ENCODE measurements at places on chromosomes 2 and 18. TPM values are rescaled to one million over a fixed set of nuclear protein-coding genes. Genes with fewer than 3 reads are reported as not detected.

Gene EGR4
- polyA plus RNA-seq = not detected

GRCh38 chr2:230439590-230439989 lies 23.6 kb downstream of the SP100 start:
- no peak for DNase-seq

DNA sequence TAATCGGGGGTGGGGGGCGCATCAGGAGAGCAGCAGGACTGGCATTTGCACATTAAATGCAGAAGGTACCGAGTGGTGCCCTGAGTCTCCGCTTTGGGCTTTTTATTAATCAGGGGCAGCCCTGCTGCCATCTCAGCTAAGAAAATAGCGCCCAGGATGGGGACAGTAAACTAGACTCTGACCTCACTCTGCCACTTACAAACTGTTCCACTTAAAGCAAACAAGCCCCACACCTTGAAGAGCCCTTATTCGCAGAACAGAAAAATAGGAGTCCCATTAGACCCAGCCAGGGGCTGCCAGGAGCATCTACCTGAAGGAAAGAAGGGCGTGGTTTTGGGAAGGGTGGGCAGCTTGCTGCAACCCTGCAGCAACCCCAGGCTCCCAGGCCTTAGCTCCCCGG lies 165.3 kb downstream of the TNS1 start:
- no peak for DNase-seq

- DNase-seq = no peak
Observed at GRCh38 chr2:217610401-217610814, 392.4 kb downstream of the TNS1 start.

DNA sequence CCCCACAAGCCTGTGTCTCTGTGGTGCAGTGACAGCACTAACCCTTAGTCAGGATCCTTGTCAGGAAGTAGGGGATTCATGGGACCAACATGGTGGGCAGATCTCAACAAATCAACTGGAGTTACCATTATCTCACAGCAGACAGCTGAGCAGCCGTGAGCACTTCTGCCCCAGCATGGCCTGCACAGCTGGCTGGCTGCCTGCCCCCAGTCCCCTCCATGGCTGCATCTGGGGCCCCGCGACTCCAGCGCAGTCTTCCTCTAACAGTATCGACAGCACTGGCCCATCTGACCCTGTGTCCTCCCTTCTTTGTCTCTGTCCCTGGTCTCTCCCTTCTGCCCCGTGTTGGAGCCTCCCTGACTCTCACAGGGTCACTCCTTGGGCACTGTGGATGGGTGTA lies 4.7 kb upstream of the ADCY3 start:
- no peak for DNase-seq

DNA sequence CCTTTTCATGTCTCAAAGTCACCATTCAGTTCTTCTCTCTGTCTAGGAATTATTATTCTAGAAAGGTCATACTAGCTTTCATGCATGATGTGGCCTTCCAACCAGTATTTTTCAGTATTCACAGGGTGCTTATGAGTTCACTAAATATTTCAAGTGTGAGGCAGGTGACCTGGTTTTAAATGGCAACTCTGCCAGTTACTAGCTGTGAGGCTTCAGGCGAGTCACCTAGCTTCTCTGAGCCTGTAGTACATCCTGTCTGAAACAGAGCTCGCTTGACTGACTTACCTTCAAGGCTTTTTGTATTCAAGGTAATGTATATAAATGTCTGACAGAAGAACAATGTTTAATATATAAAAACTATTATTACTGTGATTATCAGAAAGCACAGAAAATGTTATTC lies 19.4 kb upstream of the ACVR1 start:
- DNase-seq = no peak

DNA sequence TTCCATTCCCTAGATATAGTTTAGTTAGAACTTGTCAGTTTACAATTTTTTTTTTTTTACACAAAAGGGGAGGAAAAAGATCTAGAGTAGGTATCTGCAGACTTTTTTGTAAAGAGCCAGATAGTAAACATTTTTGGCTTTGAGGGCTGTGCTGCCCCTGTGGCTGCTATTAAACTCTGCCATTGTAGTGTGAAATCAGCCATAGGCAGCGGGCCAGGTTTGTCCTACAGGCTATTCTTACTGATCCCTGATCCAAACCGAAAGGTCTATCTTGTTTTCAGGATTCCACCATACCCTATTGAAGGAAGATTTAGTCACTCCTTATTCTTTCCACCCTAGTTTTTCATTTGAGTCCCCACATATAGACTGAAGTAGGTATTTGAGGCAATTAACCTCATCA lies 203.4 kb downstream of the RND3 start:
- no peak for DNase-seq
